Right ventricle myocardium superior (tissue), 1 donor: ENCODE measurements at places on chromosomes 4 and X.

GRCh38 chr4:140497747-140498636, at the start of gene MGAT4D:
MGAT4D (minus strand) TSS chr4:140498293; CDS start chr4:140498222, 71 bp downstream.
- no peak for DNase-seq

- no peak for DNase-seq
Observed at GRCh38 chr4:23590431-23590830, 299.4 kb downstream of the PPARGC1A start.

- DNase-seq: no peak
Observed at GRCh38 chrX:39808471-39808917, 289.3 kb downstream of the BCOR start.

GRCh38 chrX:154724993-154725756, 25.7 kb downstream of the GAB3 start:
- DNase-seq: no peak

DNA sequence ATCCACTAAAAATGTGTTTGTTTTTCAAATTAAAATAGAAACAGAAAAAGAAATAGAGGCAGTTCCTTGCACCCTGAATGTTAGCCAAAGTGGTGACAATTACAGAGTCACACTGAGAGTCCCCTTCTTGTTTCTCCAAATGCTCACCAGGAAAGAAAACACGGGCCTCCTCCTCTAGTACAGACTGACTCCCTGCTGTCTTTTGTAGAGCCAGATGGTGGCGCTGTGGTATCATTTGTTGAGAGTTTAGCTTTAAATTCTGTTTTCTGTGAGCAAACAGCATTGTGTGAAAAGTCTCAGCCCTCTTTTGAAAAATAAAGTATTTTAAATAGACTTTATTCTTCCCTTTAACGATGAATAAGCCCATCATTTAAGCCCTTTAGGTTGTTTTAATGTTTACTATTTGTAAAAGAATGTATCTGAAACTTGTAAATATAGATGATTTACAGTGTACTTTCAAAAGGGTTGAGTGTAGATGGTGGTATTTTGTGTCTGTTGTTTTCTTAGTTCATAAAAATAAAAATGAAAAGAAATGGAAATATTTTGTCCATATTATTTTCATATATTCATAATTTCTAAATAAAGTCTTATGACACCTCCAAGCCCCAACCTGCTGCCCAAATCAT, 36.9 kb upstream of the ATOH1 start:
- DNase-seq: no peak

DNA sequence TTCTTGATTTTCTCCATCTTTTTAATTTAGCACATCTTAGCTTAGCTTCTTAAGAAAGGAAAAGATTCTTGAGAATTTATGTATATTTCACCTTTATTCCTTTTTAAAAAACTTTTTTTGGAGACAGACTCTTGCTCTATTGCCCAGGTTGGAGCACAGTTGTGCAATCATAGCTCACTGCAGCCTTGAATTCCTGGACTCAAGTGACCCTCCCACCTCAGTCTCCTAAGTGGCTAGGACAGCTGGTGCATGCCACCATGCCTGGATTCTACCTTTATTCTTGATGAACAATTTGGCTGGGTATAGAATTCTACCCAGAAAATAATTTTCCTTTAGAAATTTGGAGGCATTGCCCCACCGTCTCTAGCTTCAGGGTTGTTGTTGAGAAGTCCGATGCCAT, 19.5 kb upstream of the SH3D19 start:
- DNase-seq: no peak

DNA sequence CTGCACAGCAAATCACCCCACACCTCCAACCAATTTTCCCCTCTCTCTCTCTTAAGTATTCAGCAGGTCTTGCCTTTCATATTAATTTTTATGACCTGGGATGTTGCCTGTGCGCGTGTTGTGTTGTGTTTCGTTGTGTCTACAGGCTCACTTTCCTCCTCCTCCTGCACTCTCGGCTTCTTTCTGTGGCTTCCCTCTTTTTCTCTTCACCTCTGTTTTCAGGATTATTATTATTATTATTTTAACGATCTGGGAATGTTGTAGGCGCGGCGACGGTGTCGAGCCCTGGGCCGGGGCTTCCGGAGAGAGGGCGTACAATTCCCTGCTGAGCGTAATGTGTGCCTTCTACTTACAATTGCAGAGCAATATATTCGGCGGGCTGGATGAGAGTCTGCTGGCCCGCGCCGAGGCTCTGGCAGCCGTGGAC, 826 bp downstream of the POU4F2 start:
- DNase-seq: no peak

DNA sequence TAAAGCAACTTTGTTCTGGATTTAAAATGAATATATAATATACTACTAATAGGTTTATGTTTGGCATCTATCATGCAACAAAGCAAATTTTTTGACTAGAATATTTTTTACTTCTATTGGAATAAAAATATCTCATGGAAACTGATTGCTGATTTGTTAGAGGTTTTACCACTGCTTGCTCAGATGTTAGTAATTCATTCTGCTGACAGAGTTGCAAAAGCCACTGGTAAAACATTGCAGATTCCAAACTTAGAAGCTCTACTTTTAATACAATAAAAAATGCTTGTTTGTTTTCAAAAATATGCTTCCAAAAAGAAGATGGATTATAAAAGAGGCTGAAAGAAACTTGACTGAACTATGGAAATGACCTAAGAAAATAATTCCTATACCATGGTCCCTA, 795.2 kb downstream of the PCDH18 start:
- no peak for DNase-seq

- no peak for DNase-seq
Observed at GRCh38 chrX:79147477-79147876, 3.0 kb downstream of the GPR174 start.

DNA sequence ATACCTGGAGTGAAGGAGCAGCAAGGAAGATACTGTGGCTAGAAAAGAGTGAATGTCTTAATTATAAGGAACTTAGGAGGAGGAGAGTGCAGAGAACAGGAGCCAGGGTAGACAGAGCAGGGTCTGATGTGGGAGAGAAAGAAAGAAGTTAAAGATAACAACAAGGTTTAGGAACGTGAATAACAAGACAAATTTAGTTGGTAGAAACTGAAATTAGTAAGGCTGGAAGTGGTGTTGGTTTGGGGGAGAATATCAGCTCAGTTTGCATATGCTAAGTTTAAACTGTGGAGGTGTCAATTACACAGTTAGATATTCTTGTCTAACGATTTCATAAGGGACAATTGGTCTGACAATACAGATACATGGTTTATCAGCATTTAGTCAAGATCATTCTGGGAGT, 1123.7 kb upstream of the PABPC4L start:
- no peak for DNase-seq

DNA sequence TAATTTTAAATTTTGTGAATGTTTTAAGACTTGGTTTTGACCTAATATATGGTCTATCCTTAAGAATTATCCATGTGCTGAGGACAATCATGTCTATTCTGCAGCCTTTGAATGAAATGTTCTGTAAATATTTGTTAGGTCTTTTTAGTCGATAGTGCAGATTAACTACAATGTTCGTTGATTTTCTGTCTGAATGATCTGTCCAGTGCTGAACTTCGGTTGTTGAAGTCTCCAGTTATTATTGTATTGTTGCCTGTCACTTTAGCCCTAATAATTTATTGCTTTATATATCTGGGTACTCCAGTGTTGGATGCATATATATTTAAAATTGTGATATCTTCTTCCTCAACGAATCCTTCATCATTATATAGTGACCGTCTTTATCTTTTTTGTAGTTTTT, 218.3 kb upstream of the ZC4H2 start:
- no peak for DNase-seq

DNA sequence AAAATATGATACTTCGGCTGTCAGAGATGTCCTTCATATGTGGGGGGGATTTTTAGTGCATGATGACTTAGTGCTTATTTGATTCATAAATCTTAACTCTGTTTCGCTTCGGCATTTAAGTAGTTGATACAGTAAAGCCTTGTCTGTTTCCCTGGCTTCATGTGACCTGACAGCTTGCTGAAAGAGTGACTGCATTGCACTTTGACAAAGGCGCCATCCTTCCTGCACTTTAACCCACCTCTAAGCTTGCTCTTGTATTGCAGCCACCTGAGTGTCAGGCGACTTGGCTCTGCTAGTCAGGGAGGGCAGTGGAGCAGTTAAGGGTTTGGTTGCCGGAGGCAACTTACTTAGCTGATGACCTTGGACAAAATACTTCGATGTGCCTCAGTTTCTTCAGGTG, 65.5 kb downstream of the PTTG2 start:
- DNase-seq: no peak

DNA sequence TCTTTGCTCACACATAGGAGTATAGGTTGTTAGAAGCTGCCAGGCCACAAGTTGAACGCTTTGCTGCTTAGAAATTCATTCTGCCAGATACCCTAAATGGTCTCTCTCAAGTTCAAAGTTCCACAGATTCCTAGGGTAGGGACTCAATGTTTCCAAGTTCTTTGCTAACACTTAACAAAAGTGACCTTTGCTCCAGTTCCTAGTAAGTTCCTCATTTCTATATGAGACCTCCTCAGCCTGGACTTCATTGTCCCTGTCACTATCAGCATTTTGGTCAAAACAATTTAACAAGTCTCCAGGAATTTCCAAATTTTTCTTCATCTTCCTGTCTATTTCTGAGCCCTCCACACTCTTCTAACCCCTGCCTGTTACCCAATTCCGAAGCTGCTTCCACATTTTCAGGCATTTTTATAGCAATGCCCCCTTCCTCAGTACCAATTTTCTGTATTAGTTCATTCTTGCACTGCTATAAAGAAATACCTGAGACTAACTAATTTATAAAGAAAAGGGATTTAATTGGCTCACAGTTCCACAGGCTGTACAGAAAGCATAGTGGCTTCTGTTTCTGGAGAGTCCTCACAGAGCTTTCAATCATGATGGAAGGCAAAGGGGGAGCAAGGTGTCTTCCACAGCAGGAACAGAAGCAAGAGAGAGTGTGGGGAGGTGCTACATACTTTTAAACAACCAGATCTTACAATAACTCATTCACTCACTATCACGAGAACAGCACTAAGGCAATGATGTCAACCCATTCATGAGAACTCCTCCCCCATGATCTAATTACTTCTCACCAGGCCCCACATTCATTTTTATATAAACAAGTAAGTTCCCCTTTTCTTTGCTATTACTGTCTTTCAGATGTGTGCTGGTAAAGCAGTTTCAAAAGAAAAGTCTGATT, 11.5 kb upstream of the TLR1 start:
- no peak for DNase-seq

DNA sequence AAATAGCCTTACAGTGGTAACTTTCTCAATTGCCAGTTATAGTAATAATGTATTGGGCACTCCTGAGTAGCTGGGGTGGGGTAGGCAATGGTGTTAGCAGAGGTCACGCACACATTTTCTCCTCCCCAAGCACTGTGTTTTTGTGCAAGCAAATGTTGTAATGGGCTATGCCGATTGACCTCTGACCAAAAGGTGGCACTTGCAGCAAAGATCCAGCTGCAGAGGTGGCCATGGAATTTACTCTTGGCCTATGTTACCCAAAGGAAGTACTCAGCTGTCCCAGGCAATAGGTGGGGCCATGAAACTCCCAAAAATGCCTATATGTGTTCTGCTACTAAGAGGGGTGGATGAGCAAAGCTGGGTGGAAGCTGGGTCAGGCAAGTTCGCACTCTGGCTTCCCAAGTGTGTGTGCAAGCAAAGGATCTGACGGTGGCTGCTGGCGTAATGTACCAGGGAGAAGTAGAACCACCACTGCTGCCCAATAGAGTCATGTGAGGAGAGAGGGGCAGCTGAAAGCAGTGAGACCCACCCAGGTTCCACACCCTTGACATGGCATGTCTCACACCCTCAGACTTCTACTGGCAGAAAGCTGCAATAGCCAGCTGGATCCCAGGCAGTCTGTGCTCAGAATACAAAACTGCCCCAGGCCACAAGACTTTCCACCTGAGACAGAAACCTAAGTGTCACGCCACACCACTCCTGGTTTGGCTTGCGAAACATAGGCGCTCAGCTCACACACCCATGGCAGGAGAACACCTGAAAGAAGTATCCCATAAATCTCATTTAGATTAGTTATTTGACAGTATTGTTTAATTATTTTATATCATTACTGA, 353.3 kb upstream of the EMCN start:
- DNase-seq: no peak

DNA sequence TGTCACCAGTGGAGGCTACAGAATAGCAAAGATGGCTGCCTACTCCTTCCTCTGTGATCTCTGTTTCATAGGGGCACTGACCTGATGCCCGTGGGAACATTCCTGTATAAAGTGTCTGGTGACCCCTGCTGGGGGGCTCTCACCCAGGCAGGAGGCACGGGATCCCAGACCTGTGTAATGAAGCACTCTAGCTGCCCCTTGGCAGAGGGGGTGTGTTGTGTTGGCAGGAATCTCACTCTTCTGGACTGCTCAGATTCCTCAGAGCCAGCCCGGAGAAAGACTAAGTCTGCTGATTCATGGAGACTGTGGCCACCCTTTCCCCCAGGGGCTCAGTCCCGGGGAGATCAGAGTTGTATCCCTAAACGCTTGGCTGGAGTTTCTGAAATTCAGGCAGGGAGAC, 648.3 kb downstream of the SPRY1 start:
- no peak for DNase-seq

DNA sequence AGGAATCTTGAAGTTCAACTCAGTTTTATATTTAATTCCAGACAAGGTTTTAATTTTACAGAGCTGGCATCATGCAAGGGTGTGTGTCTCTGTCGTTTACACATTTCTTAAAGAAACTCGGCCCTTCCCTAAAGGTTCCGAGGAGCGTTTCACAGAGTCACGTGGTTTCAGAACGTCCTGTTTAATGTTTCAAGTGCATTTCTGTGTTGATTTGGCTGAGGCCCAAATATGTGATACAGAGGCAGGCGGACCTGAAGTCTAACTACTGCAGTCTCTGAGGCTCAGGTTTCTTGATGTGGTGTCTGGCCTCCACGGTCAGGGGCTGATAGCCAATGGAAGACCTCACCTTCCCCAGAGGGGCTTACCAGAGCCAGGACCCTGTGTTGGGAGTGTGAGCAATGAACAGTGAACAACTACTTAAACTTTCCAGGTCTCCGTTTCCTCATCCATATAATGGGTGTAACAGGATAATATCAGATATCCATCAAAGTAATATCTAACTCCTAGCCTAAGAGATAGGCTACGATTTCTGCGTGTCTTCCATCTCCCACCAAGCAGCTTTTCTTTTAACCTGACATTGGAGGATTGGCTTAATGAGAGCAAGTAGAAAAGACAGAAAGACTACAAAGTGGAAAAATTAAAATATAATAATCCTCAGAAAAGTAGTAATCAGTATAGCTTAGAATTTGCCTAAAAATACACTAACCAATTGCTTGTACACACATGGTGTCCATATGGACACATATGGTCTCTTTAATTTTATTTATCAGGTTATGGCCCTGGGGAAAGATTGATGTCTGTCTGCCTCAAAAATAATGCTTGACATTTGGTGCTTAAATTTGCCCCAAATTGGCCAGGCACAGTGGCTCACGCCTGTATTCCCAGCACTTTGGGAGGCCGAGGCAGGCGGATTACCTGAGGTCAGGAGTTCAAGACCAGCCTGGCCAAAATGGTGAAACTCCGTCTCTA, 50.0 kb upstream of the TRIM2 start:
- DNase-seq: no peak

- DNase-seq: no peak
Observed at GRCh38 chr4:153220682-153221395, 16.6 kb downstream of the TRIM2 start.
